Stimulated activated CD8-positive, alpha-beta memory T cell treated with anti-CD3 and anti-CD28 coated beads, Interleukin-4, amount 100 ng/mL, for 4 hours (primary cell): ENCODE measurements at places on chromosomes 1 and 21.

DNA sequence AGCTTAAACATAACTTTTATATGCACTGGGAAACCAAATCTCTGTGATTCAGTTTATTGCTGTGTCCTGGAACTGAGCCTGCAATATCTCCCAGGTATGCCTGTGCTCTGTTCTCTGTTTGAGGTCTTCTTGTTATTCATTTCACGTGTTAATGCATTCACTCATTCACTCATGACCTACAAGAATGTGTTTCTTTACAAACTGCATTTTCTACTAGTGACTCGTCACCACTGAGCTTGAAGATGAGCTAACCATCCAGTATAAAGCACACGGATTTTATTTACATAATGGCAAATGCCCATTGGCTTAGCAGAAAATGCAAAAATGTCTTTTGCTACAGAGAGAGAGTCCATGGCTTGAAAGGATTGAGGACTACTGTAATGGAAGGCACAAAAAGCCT is 75.0 kb upstream of the DUSP10 start:
- no peak for DNase-seq

GRCh38 chr1:26531651-26532131 is 2.1 kb downstream of the RPS6KA1 start:
- DNase-seq = no peak

- no peak for DNase-seq
Measured at GRCh38 chr1:154170547-154171222, 15.8 kb upstream of the NUP210L start.

- no peak for DNase-seq
Measured at GRCh38 chr1:207174913-207175312, 70.9 kb downstream of the C4BPA start.

GRCh38 chr1:68703921-68704354 is 207.1 kb upstream of the DEPDC1 start:
- no peak for DNase-seq

GRCh38 chr1:211761400-211761799 is 69.2 kb downstream of the LPGAT1 start:
- DNase-seq = no peak

GRCh38 chr1:246801241-246802020 is 77.2 kb downstream of the SCCPDH start:
- no peak for DNase-seq

GRCh38 chr1:60894130-60894529 is 188.2 kb upstream of the NFIA start:
- no peak for DNase-seq

- DNase-seq = no peak
Measured at GRCh38 chr1:35631396-35631795, 9.9 kb downstream of the PSMB2 start.

DNA sequence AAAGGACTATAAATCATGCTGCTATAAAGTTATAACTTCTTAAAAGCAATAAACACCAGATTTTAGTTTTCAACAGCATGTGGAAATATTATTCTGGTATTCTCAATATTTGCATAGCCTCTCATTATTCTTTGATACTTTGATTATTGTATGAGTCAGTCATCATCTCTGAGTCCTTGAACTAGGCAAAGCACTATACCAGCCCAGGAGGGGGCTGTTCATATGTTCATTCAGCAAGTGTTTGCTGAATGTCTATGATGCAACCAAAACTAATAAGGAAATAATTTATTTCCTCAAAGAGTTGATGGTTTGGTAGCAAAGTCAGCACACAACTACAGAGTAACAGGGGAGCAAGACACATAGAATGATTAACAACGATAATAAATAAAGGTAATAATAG is 175.6 kb upstream of the C1orf105 start:
- DNase-seq = no peak

GRCh38 chr1:72530646-72531045 is 248.3 kb upstream of the NEGR1 start:
- no peak for DNase-seq

DNA sequence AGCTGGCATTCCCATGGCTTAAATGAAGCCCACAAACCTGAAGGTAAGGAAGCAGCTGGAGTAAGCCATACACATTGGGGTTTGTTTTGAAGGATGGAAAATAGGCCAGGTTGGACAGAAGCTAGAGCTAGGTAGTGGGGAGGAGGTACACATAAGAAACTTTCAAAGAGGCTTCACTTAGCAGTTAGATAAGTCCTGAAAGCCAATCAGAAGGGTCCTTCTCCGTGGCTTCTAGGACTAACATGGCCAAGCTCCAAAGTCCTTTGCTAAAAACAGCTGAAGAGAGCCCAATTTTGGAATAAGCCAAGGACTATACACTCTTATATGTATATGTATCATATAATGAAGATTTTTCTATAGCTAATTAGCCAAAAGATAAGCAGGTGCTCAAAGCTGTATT is 1.8 kb downstream of the EYA3 start:
- DNase-seq = no peak

DNA sequence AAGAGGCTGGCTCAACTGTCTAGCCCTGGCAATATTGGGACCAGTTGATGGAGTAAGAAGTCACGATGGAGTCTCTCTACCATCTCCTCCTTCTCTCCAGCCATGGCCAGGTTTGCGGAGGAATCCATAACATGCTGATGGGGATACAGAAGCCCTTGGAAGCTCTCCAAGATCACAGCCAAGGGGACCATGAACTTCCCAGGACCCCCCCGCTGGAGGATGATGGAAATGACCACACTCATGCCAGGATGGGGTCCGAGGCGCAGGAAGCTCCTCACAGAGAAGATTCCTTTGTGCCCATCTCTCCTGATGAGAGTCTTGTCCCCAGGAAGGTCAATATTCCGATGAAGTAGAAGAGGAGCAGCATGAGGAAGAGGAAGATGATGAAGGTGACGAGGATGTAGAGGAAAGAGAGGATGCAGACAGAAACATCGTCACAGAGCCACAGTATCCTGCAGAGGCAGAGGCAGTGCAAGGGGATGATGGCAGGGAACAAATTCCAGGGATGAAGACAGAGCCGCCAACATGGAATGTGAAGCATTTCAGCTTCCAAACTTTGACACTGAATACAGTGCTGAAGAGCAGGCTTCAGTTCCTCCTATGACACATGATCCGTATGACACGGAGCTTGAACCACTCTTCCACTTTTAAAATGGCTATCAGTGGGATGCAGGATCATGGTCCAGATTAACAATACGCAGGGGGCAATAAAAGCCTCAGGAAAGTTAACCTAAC is 57.9 kb upstream of the EDN2 start:
- no peak for DNase-seq

DNA sequence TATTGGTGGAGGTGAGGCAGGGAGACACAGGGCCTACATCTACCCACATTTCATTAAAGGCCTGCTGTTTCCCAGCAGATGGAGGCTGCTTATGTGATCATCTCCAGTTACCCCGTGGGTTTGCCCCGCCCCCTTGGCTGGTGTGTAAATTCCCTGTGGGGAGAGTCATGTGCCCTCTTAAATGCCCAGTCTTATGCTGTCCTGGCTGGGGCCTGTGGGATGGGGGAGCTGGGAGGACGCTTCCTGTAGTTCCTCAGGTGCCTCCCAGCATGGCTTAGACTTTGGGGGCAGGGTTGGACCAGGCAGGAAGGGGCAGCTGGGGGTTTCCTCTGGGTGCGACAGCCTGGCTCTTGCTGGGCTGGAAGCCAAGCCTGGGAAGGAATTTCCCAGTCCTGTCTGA is 15.5 kb upstream of the CITED4 start:
- no peak for DNase-seq

- DNase-seq = no peak
Measured at GRCh38 chr1:218874313-218874712, 299.4 kb upstream of the LYPLAL1 start.

DNA sequence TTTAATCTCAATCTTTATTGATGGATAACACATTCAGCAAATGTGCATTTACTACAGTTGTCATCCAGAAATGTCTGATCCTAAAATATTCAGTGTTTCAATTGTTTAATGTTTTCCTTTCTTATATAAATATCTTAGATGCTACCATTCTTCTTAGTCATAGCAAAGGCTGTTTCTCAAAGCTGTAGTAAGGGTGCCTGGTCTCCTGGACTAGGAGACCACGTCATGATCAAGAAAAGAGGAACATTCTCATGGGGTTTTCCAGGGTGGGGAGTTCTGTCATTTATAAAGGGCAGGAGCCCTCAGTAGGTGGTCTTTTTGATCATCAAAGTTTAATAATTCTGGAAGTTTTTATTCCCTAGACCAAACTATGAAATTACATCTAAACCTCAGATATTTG is 292.8 kb downstream of the HMCN1 start:
- no peak for DNase-seq
